DMS79 (cell line): ENCODE measurements at places on chromosomes 7 and 10.

GRCh38 chr10:34966451-34966850 lies 123.7 kb downstream of the CUL2 start:
- no peak for DNase-seq

- DNase-seq: no peak
These were observed 955.7 kb downstream of the SORCS3 start for GRCh38 chr10:105596749-105597148.

GRCh38 chr7:46954181-46954580 lies 627.7 kb downstream of the TNS3 start:
- DNase-seq: no peak

GRCh38 chr7:6648815-6649104 lies 11.6 kb downstream of the ZNF316 start:
- DNase-seq: no peak

DNA sequence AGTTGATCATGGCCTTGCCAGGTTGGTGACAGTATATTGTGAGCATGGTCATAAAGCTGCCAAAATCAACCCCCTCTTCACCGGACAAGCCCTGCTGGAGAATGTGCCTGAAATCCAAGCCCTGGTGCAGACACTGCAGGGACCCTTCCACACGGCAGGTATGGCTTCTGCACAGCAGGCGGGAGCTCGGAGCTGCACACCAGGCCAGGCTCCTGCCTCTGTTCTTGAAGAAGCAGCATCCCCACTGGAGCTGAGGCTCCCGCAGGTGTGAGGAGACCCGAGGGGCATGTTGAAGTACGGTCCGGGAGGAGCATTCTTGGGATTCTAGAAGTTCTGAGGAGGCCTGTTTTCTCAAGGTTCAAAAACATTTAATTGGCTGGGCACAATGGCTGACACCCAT lies 12.7 kb downstream of the DHTKD1 start:
- no peak for DNase-seq

- no peak for DNase-seq
These were observed 10.3 kb downstream of the MNX1 start for GRCh38 chr7:156999958-157000726.

DNA sequence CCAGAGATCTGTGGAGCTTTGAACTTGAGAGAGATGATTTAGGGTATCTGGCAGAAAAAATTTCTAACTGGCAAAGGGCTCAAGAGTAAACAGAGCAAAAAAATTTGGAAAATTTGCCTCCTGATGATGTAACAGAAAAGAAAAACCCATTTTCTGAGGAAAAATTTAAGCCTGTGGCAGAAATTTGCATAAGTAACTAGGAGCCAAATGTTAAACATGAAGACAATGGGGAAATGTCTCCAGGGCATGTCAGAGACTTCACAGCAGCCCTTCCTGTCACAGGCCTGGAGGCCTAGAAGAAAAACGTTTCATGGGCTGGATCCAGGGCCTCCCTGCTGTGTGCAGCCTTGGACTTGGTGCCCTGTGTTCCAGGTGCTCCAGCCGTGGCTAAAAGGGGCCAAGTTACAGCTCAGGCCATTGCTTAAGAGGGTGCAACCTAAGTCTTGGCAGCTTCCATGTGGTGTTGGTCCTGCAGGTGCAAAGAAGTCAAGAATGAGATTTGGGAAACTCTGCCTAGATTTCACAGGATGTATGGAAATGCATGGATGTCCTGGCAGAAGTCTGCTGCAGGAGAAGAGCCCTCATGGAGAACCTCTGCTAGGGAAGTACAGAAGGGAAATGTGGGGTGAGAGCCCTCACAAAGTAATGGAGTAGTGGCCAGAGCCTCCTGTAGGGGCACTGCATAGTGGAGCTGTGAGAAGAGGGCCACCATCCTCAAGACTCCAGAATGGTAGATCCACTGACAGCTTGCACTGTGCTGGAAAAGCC lies 8.1 kb downstream of the SEMA3D start:
- DNase-seq: no peak

DNA sequence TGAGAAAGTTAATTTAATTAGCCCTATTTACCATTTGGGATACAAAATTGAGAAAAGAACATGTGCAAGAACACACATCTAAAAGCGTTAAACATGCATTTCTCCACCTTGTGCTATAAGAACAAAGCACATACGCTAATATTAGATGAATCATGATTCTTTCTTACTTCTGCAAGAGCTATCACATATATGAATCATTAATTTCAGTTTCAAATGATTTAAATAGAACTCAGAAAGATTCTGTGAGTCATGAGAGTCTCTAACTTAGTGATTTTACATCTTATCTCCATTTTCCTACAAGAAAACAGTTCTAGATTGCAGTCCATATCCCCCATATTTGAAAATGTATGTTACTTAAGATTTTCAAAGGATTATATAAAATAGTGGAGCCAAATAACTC lies 173.9 kb downstream of the RNLS start:
- no peak for DNase-seq

DNA sequence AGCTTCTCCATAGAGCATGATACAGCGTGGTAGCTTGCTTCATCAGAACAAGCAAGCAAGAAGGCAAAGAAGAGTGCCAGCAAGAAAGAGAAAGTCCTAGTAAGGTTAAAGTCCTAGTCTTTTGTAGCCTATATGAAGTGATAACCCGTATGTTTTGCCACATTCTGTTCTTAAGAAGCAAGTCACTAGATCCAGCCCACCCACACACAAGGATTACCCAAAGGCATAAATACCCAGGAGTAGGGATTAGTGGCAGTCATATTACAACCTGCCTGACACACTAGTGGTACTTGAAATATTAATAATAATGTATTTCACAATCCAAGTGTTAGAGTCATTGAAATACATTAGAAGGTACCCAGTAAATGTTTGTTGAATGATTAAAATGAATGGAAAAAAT lies 285.5 kb downstream of the HPSE2 start:
- DNase-seq: no peak

- no peak for DNase-seq
These were observed 226.9 kb downstream of the TNS3 start for GRCh38 chr7:47354831-47355541.

- DNase-seq: no peak
These were observed 30.6 kb upstream of the GALNTL5 start for GRCh38 chr7:151925446-151926335.

GRCh38 chr7:130156140-130156539 lies 49.1 kb downstream of the TMEM209 start:
- no peak for DNase-seq

DNA sequence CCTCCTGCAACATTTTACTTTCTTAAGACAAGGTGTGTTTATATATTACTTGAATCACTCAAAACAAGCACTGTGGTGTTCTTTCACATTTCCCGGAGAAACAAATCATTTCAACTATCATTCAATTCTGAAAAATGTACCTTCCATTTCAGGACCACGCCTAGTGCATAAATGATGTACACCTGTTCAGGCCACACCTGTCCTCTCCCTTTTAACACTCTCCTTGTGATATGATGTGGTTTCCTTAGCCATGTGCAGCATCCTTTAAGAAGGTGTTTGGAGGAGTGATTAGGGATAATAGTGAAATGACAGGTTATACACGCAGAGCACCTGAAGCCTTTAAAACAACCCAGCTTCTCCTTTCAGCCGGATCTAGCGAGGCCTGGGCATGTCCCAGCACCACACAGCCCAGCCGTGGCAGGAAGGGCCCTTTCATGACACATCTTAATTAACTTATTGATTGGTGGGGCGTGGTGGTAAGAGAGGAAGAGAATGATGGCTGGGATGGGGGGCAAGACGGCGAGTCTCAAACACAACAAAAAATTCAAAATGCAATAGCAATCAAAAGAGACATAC lies 26.9 kb downstream of the ABLIM1 start:
- no peak for DNase-seq

GRCh38 chr7:36814311-36814710 lies 90.0 kb upstream of the AOAH start:
- no peak for DNase-seq

GRCh38 chr10:27745732-27746396 lies at the start of gene MKX:
MKX (minus strand) TSS chr10:27745819; CDS start chr10:27743415, 2,404 bp downstream.
- DNase-seq: no peak

- DNase-seq: no peak
These were observed 495.7 kb downstream of the GALNT17 start for GRCh38 chr7:71627651-71628050.

GRCh38 chr7:145624618-145625017 lies 492.0 kb upstream of the CNTNAP2 start:
- DNase-seq: no peak
